ENCODE measurements at places on chromosomes 4 and X. TPM values are rescaled to one million over a fixed set of nuclear protein-coding genes. Genes with fewer than 3 reads are reported as not detected.

MAGEA10 gene
- not detected for total RNA-seq

CORIN gene
- total RNA-seq = not detected

RNF150 gene
- total RNA-seq = 3.2 TPM

ADH1B gene
- total RNA-seq = 60.2 TPM

NUP62CL gene
- total RNA-seq = not detected

ASMT gene
- total RNA-seq = not detected

GPR143 gene
- total RNA-seq = not detected

PCDH19 gene
- total RNA-seq = 0.86 TPM

HGFAC gene
- total RNA-seq = not detected

ARHGAP10 gene
- total RNA-seq = 37.2 TPM

DNA sequence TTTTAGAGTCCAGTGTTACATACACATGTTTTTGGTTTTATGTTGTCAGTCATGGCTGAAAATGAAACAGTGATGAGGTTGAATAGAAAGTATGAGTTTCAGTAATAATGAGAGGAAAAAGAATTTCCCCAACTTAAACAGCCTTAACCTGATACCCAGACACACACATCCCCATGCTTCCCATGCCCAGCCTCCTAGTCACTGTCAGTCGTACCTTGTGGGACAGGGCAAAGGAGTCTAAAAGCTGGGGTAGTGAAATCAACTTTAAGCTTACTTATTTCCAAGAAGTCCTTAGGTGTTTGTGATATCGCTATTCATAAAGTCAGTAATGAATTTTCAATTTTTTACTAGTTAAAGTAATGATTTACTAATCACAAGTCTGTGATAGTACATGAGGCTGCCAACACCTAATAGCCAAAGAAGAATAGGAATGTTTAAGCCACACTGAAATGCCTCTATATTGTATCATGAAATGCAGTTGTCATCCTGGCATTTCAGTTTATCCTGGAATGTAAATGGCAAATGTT is 24.3 kb upstream of the GPR34 start:
- DNase-seq = no peak

GRCh38 chrX:152155766-152156310 is 17.5 kb upstream of the MAGEA10 start:
- DNase-seq = no peak

DNA sequence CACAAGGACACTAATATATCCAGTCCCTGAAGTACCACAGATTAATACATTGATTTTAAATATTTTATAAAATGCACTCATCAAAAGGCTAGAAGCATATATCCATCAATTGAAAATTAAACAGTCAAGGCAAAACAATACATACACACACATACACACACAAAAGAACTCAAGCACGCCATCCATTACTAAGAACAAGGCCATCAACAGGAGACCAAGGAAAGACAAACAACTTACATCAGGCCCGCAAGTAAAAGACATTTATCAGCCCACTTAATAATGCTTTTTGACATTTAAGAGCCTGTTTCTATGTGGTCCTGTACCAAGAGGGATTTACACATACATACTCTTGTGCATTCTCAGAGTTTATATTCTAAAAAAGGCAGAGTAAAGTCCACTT is 50.0 kb upstream of the ZNF827 start:
- no peak for DNase-seq

- DNase-seq = no peak
Measured at GRCh38 chr4:186485561-186486062, 69.8 kb downstream of the MTNR1A start.

DNA sequence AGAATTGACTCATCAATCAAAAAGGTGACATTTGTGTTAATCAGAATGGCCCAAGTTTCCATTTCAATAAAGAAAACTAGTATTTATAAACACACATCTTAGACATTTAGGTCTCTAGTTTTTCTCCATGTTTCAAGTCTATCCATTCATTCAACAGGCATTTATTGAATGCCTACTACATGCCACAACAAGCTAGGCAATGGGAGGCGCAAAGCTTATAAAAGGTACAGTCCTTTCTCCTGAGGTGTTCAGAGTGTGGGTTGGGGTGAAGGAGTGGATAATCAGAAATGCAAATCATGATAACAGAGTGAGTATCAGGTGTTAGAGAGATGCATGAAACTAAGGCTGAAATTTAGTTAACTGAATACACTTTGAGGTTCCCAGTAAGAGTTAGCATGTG is 78.0 kb downstream of the HCCS start:
- DNase-seq = no peak

- no peak for DNase-seq
Measured at GRCh38 chr4:5018096-5018495, 1.2 kb downstream of the CYTL1 start.

GRCh38 chr4:141860974-141861373 is 224.6 kb downstream of the IL15 start:
- no peak for DNase-seq

DNA sequence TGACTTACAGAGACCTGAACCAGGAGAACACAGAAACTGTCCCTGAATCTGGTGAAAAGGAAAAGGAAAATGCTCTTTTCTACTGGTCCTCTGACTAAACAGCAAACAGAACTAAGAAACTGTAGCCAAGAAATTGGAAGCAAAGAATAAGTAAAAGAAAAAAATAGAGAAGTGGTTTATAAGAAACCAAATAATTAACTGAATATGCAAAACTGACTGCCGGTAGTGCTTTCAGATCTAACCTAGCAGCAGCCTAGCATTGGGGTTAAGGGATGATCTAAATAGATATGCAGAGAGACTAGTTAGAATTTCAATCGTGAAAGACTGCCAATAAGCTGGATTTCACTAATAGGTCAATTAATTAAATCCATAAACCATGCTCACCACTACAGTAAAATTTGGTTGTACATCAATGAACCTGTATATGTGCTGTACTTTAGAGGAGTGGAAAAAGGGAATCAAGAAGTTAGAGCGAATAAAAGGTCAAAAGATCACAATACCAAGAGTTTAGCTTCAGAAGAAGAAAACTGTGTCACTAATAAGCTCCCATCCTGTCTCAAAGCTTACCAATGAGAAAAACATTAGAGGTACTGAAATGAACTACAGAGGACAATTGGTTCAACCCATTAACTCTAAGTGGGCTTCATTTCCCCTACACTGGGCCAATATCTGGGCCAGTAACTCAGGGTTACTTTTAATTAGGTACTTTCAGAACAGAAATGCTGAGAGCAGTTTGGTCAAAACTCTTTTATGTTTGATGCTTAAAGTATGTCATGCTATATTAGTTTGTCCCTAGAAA is 53.6 kb downstream of the KLHL13 start:
- DNase-seq = no peak

GRCh38 chrX:148928811-148929210 is 428.4 kb downstream of the AFF2 start:
- DNase-seq = no peak

- DNase-seq = no peak
Measured at GRCh38 chr4:82519776-82520175, 42.0 kb downstream of the TMEM150C start.

DNA sequence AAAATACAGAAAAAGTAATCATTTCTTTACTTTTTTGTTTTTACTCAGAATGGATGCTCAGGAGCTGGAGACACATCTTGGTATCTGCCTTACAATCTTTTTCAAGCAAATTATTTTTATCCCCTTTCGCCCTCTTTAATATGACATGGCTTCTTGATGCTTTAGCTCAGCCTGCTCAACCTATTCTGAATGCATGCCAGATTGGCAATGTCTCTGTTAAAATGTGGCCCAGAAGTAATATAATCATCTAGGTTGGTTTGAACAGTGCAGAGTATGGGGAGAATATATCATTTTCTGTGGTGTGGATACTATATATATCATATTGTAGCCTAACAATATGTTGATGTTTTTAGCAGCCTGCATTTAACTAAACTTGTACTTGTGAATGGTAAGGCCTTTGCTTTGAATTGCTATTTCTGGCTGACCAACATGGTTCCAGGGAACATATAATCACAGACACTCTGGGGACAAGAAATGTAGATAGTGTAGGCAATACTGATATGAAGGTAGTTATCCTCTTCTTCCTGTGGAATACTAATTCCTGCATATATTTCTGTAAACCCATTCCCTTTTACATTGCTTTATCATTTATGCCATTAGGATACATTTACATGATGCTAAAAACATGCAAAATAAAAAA is 282.7 kb downstream of the PPP3CA start:
- no peak for DNase-seq

DNA sequence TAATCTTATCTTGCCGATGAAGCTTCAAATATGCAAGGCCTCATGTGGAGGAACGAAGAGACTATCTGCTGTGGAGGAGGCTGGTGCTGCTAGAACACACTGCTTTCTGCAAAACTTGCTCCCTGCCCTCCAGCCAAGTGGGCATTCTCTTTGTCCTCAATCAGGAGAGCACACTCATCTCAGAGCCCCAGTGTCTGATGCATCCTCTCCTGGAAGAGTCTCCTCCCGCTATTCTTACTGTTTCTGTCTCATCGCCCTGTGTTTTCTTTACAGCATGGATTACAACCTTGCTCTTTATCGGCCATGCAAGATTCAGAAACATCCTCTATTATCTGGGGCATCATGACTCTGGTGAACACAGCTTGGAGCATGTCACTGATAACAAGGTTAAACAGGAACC is 68.2 kb upstream of the MTNR1A start:
- no peak for DNase-seq

DNA sequence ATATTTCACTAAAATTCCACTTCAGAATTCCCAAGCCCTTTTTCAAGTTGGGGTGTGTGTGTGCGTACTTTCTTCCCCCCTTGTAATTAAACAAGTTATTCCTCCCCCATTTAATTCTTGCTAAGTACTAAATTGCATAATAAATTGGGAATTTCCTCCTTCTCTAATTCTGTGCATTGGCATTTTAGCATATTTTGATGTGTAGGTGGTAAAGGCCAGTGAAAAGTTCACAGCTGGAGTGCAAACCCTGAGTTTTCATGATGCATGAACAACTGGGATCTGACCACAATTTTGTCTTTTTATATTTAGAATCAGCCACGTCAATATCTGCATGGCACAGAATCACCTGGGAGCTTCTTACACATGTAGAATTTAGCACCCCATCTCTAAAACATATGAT is 18.5 kb downstream of the ANXA3 start:
- DNase-seq = no peak

DNA sequence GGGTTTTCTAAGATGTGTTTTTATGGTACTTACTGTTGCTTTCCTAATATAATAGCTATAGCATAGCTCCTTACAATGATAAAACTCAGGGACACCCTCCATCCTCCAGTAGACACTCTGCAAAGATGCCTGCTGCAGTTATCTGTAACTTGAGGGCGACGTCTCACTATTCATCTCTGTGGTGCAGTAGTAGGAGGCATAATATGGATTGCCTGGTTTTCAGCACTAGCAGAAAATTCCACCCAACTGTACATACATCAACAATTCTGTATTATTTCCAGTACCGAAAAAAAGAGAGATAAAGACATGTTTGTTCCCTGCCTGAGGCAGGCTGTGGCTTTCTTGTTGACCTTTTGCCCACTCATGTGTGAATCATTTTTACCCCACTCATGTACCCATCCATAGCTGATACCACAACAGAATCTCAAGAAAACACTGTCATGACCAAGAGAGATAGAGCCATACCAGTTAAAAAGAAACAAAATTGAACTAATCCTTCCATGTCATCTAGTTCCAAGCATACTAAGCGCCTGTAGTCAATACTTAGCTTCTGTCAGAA is 220.1 kb downstream of the RAB28 start:
- DNase-seq = no peak

- no peak for DNase-seq
Measured at GRCh38 chr4:185534511-185534865, 819 bp downstream of the PDLIM3 start.

DNA sequence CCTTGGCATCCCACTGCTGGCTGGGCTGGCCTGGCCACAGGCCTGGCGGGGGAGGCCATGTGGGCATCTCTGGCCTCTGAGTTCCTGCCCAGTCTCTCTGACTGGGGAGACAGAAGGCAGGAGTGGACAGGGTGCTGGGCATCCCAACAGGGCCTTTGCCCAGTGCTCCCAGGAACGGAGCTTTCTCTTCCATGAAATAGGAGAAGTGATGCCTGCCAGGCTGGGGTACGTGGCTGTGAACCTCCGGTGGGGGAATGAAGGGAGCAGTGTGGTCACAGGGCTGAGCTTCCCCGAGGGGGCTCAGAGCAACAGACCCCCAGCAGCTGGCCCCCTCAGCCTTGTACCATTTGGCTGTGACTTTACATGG is 40.4 kb upstream of the HMX1 start:
- DNase-seq = no peak

DNA sequence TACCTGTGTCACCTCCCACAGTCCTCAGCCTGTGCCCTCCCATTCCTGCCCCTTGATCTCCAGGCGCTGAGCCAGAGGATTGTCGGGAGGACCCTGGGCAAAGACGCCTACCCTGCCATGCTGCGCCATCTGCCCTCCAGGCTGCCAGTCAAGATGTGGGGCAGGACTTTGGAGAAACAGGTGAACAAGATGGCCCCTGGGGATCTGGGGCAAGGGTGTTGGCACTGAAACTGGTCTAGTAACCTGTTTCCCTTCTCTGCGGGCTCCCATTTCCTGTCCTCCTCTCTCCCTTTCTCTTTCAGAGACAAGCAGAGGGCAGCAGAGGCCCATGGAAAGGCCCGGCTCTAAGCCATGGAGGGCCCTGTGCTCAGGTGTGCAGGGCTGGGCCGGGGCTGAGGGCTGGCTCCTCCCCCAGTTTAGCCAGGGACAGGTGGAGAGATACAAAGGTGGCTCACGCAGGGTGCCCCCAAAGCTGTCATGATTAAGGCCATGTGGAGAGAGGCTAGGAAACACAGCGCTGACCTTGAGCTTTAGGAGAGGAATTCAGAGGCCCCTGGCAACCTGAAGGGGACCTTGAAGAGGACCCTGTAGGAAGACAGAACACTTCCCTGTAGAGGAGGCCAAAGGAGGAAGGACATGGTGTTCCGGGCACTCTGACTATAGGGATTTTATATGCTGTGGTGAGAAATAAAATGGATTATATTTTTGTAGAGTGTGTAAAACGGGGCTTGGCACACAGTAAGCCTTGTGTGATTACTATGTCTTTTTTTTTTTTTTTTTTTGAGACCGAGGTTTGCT is at the start of gene GLOD5:
Gene GLOD5 (plus strand): TSS at position 74 of the 798 bp plus-strand sequence. CDS start 44 bp downstream, at position 118.
- DNase-seq = no peak

DNA sequence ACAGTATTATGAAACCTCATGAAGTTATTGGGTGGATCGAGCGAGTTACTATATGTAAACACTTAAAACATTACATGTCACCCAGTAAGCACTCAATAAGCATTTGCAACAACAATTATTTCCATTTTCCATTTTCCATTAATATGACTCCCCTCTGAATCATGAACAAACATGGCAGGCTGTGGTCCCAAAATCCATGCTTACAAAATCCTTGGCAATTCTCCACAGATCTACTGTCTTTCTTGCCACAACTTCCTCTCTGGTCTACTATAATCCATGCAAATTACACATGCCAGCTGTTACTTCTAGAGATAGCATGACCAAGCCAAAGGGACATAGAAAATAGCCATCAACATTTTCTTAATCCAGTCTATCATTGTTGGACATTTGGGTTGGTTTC is 22.0 kb downstream of the ASB11 start:
- no peak for DNase-seq

GRCh38 chr4:88893961-88894360 is 163.0 kb downstream of the FAM13A start:
- no peak for DNase-seq
